Esophagus squamous epithelium (tissue), 5 donors: ENCODE measurements at places on chromosomes 4 and X. TPM values are rescaled to one million over a fixed set of nuclear protein-coding genes. Genes with fewer than 3 reads are reported as not detected.

GRCh38 chrX:2324151-2324550 is 176.6 kb downstream of the DHRSX start:
- H3K36me3 ChIP-seq, result no peaks in the 10 kb centered on the region
- no peak overlapping the region for H3K4me3 ChIP-seq
- H3K27me3 ChIP-seq, result no peaks in the 10 kb centered on the region
- no peak for DNase-seq
- H3K4me1 ChIP-seq, result no peaks in the 10 kb centered on the region

DNA sequence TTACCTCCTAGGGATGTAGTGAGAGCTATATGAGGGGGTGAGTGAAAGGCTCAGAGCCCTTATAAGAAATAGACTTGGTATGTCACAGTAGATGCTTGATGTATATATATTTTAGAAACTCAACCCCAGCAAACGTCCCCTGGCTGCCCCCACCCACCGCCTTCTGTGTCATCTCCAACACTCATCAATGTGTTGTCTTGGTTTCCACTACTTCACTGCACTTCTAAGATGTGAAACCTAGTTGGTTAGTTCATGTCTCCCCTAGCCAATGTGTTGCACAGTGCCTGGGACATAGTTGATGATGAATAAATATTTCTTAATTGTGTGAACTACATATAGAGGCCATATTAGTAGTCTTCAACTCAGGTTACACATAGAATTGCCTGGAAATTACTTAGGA is 4.4 kb downstream of the FGFBP2 start:
- H3K4me3 ChIP-seq, result no peak overlapping the region
- no peaks in the 10 kb centered on the region for H3K36me3 ChIP-seq
- no peak overlapping the region for H3K27ac ChIP-seq
- DNase-seq, result no peak
- no peaks in the 10 kb centered on the region for H3K27me3 ChIP-seq

DNA sequence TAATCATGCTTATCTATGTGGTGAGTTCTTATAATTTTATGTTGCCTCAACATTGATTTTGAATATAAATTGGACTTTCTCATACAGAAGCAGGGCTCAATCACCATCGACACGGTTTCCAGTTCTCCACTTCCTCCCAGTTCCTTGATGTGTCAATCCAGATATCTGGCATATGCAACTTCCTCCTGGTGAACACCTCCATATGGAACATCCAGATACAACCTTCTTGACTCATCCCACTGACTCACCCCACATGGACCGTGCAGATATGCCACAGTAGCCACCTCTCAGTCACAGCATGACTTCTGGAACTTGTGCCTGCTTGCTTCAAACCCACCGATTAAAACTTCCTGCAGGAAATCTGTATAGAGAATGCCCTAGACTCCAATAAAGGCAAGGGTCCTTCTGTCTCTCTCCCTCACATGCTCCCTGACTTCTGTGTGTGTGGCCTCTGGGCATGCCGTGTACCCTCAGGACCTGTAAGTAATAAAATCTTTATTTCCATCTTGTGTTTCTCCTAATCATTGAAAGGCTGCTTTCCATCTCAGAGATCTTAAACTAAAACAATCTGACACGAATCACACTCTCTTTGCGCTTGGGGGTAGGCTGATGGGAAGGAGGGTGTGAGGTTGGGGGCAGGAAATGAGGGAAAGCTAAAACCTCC is 67.0 kb downstream of the HTRA3 start:
- H3K27ac ChIP-seq, result no peak overlapping the region
- H3K4me3 ChIP-seq, result no peak overlapping the region
- no peaks in the 10 kb centered on the region for H3K36me3 ChIP-seq
- H3K27me3 ChIP-seq, result no peaks in the 10 kb centered on the region

DNA sequence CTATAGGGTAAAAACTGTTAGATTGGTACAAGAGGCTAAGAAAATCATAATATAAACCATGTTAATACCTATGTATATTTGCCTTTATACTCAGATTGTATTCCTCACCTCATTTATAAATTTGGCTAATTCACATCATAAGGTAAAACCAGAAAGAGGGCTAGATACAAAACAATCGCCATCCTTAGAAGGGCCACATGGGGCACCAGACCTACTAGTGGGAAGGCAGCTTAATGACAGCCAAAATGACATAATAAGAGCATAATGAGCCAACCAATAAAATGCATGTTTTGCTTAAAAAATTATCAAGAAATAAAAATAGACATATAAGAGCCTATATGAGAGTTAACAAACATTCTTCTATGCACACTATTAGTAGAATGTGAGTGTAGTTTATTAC is 107.3 kb upstream of the PRDX4 start:
- no peaks in the 10 kb centered on the region for H3K4me1 ChIP-seq
- H3K36me3 ChIP-seq, result no peaks in the 10 kb centered on the region
- no peak overlapping the region for H3K27ac ChIP-seq
- no peak for DNase-seq

DNA sequence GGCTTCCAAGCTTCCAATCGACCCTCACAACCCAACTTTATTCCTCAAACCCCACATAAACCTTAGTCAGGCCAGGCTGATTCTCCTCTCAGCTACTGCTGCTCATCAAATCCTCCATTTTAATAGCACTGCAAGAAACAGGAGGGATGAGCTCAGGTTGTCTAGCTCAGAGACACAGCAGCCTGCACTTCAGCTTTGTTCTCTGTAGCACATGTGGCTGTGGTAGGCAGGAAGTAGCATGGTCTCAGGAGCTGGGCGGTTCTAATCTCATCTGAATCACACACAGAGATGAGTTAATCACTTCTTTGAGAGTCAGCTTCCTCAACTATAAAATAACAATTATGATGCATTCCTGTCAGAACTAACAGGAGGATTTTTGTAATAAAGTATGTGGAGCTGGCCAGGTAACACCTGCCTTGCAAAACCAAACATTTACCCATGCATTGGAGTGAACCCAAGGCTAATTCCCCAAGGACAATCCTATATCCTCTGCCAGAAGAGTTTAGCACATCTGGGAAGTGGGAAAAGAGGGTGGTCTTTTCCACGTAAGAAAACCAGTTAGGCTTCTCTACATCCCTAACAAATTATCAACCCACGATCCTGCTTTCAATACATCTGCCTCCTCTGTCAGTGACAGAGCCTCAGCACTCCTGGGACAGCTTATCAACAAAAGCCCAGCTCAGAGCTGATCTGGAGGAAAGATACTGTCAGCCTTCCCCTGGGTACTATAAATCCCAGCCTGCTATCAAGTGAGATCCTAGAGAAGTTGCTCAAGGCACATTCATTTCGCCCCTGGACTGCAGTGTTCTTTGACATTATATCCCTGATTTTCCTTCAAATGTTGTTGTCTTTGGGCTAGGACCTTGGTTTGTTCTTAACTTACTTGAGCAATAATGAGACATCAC is 32.8 kb downstream of the ELOVL6 start:
- no peaks in the 10 kb centered on the region for H3K27me3 ChIP-seq
- H3K4me1 ChIP-seq, result peaks cover 32% of the 10 kb centered on the region
- no peak for DNase-seq
- no peaks in the 10 kb centered on the region for H3K36me3 ChIP-seq

DNA sequence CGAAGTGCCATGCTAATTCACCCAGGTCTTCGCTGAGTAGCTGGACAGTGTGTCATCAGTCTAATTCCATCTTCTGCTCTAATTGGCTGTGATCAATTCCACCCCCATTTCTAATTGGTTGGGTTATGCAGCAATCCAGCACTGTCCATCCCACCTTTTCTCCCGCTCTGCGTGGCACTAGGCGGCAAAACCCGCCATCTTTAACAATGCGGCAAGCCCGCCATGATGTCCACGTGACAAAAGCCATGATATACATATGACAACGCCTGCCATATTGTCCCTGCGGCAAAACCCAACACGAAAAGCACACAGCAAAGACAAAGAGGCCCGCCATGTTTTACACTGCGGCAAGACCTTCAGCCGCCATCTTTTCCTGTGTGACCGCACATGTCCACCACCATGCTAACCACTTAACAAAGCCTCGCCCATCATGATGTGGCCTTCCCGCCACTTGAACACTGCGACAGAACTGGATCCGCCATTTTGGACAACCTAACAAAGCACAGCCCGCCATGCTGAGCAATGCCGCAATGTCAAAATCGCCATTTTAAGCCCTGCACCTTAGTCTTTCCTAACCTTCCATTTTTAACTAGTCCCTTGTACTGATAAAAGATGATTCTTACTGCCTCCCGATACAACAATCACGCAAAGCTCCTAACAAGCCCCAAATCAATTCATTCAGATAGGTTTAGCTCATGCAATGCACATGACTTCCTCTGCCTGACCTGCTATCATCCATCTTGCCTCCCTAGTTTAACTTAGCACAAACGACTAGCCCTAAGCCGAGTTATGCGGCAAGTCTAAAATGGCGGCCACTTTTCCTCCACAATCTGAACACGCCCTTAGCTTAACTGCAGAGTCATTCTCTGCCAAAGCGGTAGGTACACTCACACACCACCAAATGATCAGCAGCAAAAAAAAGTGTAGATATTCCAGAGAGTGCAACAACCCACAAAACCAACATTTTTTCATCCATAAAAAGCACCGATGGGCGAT is 288.3 kb downstream of the CHIC1 start:
- no peaks in the 10 kb centered on the region for H3K27me3 ChIP-seq
- no peaks in the 10 kb centered on the region for H3K36me3 ChIP-seq
- H3K4me1 ChIP-seq, result no peaks in the 10 kb centered on the region

DNA sequence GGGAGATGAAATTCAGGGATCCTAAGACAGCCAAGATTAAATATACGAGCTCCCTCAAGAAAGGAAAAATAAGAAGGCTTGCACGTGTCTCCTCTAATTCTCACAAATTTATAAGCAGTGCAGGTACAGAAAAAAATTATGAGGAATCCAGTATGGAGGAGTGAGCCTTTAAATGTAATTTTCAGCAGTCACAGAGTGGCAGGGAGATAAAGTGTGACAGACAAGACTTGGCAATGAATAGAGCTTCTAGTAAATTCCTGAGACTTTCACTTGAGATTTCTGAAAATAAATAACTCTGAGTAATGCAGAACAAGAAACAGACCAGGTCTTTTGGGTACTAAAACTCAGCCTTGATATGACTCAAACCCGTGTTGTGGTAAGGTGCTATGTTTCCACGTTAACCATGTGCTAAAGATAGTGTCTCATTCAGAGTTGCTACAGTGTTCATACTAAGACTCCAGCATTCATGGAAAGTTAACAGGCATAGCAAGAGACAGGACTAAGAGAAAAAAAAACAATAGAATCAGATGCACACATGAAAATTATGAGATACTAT is 119.8 kb downstream of the SPOCK3 start:
- H3K4me1 ChIP-seq, result peaks cover 9% of the 10 kb centered on the region
- no peak overlapping the region for H3K4me3 ChIP-seq
- no peaks in the 10 kb centered on the region for H3K36me3 ChIP-seq
- no peak overlapping the region for H3K27ac ChIP-seq
- no peaks in the 10 kb centered on the region for H3K27me3 ChIP-seq

- H3K27ac ChIP-seq, result no peak overlapping the region
- no peaks in the 10 kb centered on the region for H3K27me3 ChIP-seq
- H3K4me3 ChIP-seq, result no peak overlapping the region
- no peak for DNase-seq
- H3K4me1 ChIP-seq, result no peaks in the 10 kb centered on the region
- no peaks in the 10 kb centered on the region for H3K36me3 ChIP-seq
Measured at GRCh38 chrX:47080215-47080914, 2.1 kb downstream of the RGN start.

DNA sequence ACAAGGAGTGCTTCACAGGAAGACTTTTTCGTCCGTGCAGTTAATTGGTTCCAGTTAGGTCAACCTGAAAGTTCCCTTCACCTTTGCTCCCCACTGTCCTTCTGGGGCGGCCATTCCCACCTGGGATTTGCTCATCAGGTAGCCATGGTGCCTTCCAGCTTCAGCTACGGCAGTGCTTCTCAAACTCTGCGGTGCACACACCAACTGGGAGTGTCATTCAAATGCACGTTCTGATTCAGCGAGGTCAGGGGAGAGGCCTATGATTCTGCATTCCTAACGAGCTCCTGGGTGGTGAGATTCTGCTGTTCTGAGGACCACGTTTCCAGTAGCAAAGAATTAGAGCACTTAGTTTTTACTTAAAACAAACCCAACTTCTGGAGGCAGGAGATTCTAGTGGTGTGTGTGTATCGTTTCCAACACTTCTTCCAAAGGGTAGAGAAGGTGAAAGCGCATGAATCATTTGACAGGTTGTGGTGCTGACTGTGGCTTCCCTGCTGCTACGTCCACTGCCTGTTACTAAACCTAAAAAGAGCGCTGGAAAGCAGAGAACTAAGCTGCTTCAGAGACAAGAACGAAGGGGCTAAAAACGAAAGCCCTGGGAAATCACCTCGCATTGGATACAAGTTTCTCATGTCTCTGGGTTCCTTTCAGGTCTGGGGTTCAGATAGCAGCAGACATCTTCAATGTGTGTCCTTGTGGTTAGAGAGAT is 4.7 kb upstream of the HELT start:
- peaks cover 28% of the 10 kb centered on the region for H3K27me3 ChIP-seq
- H3K27ac ChIP-seq, result no peak overlapping the region
- no peak overlapping the region for H3K4me3 ChIP-seq
- DNase-seq, result no peak
- H3K4me1 ChIP-seq, result no peaks in the 10 kb centered on the region
- H3K36me3 ChIP-seq, result no peaks in the 10 kb centered on the region

GRCh38 chr4:76035141-76035540 is 729 bp downstream of the CXCL11 start:
- H3K36me3 ChIP-seq, result no peaks in the 10 kb centered on the region
- H3K4me1 ChIP-seq, result no peaks in the 10 kb centered on the region
- DNase-seq, result no peak
- H3K27ac ChIP-seq, result no peak overlapping the region
- no peaks in the 10 kb centered on the region for H3K27me3 ChIP-seq
- no peak overlapping the region for H3K4me3 ChIP-seq

Gene CNKSR2
- total RNA-seq, result 0.57 TPM

Gene DNAAF6
- not detected for total RNA-seq
